ENCODE measurements at places on chromosomes 13 and 19. TPM values are rescaled to one million over a fixed set of nuclear protein-coding genes. Genes with fewer than 3 reads are reported as not detected.

HTR2A gene
- not detected for polyA plus RNA-seq

ZGLP1 gene
- 1.6 TPM for polyA plus RNA-seq

ZNF429 gene
- 2.1 TPM for polyA plus RNA-seq

RNF113B gene
- polyA plus RNA-seq = not detected

GRK1 gene
- not detected for polyA plus RNA-seq

DNA sequence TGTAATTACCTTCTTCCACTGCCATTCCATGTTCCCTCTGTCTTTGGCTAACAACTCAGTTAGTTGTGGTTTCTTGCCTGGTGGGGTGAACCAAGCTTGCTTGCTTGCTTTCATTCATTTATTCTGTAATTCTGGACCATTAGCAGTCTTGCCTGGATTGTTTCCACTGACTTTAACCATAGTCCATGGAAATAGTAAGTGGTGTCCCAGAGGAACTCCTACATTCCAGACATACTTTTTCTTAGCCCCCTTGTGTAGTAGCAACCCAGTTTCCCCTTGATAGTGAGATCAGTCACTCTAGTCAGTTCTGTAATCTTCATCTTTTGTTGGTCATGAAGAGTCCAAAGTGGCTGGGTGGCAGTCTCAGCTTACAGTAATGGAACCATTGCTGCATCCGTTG is 23.2 kb downstream of the PDS5B start:
- no peak for DNase-seq

DNA sequence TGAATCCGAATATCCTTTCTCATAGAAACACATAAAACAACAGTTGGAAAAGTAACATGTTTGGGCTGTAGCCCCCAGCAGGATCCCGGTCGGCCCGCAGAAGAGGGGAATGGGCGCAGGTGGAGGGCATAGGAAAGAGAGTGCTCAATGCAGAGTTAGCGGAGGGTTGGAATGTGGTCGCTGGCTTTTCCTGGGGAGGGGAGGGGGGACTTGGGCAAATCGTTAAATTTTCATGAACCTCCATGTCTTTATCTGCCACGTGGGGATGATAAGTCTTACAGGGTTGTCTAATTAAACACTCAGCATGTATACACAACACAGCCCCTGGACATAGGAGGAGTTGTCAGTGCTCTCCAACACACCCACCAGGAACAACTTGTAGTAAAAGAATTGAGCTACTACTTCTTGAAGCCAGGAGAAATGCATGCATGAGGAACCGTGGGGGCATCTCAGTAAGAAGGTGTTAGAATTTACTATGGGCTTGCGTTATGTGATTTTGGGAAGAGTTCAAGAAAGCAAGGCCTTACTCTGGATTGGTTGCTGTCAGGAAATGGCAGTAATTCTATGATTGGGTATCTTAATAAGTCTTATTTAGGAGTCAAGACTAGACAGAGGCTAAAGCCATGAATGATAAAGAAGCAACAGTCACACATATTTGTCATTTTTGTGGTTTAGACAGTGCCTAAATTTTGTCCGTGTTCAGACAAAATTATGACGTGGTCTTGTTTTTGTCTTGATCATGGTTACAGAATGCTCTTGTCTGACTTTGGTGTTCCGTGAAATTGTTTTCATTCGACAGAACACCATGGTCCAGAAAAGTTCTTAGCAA is 671 bp upstream of the SLC46A3 start:
- peak; percentile 5 for DNase-seq

GRCh38 chr13:106587787-106588186 is 19.9 kb upstream of the ARGLU1 start:
- no peak for DNase-seq

DNA sequence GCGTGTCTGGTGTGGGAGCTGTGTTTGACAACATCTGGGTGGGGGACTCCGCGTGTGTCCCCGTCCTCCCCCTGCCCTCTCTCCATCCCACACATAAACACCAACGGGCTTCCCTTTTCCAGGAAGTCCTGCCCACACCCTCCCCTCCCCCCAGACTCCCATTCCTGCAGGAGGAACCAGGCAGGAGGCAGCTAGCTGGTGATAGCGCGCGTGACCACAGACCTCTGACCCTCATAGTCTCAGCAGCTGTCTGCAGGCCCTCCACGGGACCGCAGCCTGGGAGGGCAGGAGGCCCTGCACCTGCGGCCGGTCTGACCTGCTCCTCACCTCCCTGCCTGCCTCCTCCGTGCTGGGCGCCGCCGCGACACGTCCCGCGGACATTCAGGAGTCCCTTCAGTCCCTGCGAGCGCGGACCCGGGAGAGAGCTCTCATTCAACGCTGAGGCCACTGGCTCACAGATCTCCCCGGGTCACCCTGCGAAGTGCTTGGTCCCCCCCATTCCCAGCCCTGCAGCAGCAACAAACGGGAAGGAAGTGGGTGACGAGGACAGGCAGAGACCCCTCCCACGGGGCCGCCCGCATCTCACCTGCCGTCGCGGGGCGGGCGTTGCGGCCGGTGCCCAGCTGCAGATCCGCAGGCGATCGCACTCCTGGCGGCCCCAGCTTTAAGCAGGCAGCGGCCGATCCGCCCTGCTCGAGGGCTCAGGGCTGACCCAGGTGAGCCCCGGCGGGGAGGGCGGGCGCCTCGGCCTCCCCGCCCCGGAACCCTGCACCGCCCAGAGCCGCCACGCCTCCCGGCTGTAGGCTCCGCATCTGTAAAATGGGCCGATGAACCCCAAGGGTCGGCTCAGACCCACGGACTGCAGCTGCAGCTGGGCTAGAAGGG is 1.1 kb upstream of the ACP5 start:
- DNase-seq = peak; percentile 19

GRCh38 chr13:94753327-94753726 is 41.0 kb upstream of the SOX21 start:
- no peak for DNase-seq

DNA sequence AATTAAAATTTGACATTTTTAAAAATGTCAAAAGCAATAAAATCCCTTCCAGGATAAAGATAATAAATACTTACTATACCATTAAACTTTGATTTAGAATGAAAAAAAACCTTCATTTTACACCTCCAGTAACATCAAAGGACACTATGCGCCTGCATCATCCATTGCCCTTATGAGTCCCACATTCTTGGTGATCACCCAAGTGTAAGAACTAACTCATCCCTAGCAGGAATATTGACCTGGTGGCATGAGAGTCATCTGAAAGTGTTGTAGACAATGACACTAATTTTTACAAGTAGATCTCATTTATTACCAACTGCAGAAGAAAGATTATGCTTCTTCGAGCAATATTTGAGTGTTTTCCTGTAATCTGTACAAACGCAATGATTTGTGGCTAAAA is 1128.9 kb downstream of the EFNB2 start:
- no peak for DNase-seq

DNA sequence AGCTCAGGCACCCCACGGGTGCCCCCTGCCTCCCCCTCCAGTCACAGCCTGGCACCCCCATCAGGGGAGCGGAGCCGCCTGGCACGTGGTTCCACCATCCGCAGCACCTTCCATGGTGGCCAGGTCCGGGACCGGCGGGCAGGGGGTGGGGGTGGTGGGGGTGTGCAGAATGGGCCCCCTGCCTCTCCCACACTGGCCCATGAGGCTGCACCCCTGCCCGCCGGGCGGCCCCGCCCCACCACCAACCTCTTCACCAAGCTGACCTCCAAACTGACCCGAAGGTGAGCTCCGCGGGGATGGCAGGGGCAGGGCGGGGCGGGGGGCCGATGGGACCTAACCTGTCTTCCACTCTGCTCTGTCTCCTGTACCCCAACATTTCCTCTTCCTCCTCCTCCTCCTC is 25.0 kb downstream of the CKM start:
- DNase-seq = no peak

GRCh38 chr19:11092181-11092538 is 2.9 kb downstream of the LDLR start:
- DNase-seq = peak; percentile 81

GRCh38 chr13:110044551-110045111 is 258.2 kb upstream of the IRS2 start:
- no peak for DNase-seq

DNA sequence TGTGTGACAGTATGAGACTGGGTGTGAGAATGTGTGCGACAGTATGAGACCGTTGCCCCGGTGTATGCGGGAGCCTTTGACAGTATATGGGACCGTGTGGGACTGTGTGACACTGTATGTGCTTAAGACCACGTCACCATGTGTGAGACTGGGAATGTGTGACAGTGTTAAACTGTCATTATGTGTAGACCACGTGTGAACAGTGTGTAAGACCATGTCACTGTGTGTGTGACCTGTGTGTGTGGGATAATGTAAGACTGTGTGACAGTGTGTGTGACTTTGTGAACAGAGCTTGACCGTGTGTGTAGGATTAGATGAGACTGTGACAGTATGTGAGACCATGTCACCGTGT is 549 bp downstream of the ZNF583 start:
- no peak for DNase-seq

All from endothelial cell of umbilical vein (primary cell).